ENCODE measurements at places on chromosomes 7 and 10.

- peak; percentile 68 for ATAC-seq
Measured at GRCh38 chr10:47253651-47254375, 46.2 kb upstream of the GDF10 start.

DNA sequence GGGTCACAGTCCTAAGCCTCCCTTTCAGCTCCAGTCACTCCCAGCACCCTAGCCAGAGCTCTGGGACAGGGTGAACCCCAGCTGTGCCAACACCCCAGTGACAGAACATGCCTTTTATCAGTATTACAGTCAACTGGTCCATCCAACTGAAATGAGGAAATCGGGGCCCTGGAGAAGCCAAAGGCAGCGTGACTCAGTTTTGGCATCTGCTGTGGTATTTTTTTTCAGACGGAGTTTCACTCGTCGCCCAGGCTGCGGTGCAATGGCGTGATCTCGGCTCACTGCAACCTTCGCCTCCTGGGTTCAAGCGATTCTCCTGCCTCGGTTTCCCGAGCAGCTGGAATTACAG is 3.4 kb upstream of the CLDN15 start:
- ATAC-seq, result no peak

DNA sequence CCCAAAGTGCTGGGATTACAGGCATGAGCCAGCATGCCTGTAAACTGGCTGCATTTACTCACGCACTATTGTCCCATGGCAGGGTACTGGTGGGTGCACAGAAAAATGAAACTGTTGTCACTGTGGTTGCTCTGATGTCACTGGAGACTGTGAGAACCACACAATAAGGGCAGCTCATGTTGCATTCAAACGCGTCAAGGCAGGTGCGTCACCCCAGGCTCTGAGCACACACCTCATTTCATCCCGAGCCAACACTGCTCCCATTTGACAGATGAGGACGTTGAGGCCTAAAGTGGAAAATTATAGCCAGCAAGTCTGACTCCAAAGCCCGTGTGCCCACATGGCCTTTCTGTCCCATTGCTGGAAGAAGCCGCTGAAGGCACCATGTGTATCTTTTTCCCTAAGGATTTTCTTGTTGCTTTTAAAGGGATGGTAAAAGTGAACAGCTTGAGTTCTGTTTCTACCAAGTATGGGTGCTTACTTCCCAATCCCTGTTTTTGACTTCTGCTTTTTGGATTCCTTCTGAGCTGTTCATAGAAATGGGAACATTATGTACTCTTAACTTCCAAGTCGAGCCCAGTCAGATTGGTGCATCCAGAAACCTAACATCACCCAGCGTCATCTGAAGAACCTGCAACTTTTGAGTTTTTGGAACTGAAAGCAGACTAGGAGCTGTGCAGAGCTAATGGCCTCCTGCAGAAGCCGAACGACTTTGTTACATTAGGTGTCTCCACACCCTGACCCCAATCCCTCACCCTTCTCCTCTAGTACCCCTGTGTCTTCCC is 60.1 kb upstream of the CARD11 start:
- ATAC-seq, result no peak

DNA sequence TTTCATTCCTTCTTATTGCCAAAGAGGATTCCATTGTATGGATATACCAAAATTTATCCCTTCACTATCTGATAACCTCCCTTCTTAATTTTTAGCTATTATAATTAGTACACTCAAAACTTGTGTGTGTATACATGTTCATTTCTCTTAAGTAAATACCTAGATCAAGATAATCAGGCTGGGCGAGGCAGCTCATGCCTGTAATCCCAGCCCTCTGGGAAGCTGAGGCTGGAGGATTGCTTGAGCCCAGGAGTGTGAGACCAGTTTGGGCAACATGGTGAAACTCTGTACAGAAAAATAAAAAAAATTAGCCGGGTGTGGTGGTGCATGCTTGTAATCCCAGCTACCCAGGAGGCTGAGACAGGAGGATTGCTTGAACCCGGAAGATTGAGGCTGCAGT is 15.8 kb upstream of the ACHE start:
- ATAC-seq, result no peak

DNA sequence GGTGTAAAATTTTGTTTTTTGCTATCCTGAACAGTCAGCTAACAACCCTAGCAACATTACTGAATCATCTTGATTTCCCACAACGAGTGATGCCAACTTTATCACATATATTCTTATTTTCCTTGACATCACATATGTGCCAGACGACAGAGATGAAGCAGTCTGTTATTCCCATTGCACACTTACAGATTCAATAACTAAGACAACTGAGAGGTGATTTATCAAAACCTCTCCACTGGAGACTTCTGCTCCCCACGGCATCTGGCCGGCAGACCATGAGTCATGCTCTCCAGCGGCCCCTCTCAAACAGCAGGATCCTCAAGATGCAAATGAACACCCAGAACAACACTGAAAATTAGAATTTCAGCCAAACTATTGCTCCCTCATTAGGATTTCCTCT is 57.1 kb downstream of the AMPH start:
- ATAC-seq, result no peak

- ATAC-seq, result no peak
Measured at GRCh38 chr7:154881026-154881425, 121.9 kb downstream of the PAXIP1 start.

DNA sequence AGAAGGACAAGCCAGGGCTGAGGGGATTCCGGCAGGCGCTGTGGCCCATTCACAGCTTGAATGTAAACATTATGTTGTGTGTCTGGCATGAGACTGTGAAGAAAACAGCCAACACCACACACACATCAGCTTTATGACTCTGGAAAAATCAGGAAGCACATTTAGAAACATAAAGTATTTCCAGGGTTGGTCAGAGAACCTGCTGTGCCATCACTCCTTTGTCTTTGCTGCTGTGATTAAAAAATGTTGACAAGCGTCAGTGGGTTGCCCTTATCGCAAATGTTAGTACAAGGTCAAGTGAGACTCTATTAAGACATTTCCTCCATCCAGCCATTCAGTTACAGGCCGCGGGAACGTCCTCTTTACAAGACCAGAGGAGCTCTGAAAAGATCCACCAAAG is 95.4 kb downstream of the TAX1BP1 start:
- ATAC-seq, result no peak

DNA sequence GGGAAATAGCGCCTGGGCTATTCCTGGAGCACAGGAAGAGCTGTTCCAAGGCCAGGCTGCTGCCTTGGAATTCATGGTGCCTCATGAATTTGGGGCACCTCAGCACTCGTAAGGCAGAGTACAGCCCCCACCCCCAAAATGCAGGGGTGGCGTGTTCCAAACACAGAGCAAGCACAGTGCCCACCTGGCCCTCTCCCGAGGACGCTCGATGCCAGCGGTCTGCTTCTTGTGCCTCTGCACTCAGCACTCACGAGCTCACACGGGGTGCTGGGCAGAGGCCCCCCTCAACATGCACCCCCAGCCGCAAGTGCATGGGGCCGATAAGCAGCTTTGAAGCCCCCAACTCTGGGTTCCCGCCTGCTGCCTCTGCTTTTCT is 60.1 kb downstream of the ZRANB1 start:
- ATAC-seq, result no peak

DNA sequence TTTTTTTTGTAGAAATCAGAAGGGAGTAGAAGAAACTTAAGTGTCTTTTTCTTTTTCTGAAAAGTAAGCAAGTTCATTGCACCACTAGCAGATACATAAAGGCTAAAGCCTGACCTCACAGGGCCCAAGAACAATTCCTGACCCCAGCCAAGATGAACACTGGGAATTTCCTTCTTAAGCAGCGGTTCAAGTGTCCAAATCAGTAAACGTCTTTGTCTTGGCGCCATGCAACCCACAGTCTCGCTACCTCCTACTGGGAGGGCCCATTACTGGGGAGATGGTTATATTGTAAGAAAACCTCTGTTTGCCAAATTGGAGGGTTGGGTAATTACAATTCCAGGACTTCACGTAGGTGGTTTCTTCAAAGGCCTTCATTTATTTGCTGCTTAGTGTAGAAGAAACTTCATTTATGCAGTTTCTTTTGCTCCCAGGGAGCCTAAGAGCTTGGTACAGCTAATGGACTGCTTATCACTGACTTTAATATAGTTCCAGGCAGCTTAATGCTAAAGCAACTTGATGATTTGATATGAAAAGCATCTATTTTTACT is 58.3 kb upstream of the ADRB1 start:
- ATAC-seq, result no peak

DNA sequence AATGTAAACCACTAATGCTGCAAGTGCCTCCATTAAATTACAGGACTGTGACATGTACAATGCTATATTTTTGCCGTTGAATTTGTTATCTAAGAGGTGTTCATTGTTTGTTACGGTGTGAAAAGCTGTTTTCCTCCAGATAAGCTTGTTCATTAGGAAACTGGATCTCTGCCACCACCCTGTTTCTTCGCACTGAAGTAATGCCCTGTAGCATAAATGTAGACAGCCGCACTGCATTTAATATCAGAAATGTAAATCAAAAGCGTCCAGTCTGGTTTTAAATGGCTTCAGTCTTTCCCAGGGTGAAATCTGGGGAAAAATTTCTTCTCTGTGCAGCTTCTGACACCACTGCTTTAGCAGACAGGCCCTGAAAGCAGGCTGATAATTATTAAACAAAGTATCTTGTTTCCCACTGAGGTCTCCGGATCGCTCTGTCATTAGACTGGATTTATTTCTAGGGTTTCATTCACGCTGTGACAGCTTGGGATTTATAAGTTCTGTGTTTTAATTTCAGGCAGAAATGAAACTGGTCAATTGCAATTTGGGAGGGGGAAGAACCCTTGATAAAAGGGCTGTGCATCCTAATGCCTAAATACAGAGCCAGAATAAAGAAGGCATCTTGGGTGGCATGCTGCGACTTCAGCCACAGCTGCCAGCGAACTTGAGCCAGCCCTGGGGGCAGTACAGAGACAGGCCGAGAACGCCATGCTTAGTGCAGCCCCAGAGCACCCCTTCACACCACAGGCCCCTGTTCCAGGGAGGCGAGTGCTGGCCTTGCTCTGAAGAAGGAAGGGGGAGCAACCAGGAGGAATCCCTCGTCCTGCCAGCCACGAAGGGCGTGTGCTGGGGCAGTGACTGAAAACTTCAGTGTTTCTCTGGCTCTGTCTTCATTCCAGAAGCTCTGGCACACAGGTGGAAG is 547.7 kb upstream of the GALNT17 start:
- ATAC-seq, result no peak

DNA sequence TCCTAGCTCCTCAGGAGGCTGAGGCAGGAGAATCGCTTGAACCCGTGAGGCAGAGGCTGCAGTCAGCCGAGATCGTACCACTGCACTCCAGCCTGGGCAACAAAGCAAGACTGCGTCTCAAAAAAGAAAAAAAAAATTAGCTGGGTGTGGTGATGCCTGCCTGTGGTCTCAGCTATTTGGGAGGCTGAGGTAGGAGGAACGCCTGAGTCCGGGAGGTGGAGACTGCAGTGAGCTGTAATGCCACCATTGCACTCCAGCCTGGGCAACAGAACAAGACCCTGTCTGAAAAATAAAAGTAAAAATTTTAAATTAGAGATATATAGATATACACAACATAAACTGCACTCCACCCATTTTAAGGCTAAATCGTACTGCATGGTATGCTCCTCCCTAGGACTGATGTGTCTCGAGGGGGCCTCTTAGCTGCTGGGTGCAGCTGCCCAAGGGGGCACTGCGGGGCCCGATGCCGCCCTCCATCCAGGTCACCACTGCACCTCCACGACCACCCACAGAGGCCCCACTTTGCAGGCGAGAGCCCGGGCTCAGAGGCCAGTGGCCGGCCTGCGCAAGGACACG is 40.9 kb upstream of the FOXK1 start:
- ATAC-seq, result no peak

DNA sequence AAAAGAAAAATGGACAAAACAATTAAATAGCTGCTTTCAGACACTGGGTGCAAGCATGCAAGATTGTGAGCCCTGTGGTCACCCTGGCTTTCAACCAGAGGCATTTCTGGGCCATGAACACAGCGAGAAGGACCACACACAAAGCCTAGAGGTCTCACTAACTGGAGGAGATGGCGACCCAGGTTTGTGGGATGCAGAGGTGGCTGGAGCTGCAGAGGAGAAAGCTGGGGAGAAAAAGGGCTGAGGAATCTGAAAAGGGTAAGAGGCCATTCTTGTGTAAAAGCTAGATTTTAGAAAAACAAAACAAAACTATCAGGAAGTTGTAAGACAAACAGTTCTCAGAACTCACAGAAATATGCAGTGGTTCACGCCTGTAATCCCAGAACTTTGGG is 30.1 kb upstream of the PTPRN2 start:
- no peak for ATAC-seq

- ATAC-seq, result no peak
Measured at GRCh38 chr7:40097728-40098127, 36.7 kb downstream of the MPLKIP start.

- ATAC-seq, result no peak
Measured at GRCh38 chr10:63653747-63654146, 132.5 kb downstream of the REEP3 start.

DNA sequence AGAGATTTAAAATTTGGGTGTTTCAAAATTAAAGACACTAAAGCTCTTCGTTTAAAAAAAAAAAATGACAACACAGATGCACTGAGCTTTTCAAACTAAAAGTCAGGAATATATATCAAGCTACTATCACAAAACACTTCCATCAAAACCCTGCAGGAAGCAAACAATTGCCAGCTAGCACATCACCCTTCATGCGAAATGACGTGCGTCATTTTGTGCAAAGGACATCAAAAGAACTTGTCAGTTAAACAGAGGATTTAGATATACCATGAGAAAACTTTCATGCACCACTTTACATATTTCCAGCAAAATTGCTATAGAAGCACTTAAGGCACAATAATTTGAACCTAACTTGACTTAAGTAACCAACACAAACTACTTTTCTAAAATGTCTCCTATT is 264.7 kb downstream of the GRM8 start:
- ATAC-seq, result no peak

DNA sequence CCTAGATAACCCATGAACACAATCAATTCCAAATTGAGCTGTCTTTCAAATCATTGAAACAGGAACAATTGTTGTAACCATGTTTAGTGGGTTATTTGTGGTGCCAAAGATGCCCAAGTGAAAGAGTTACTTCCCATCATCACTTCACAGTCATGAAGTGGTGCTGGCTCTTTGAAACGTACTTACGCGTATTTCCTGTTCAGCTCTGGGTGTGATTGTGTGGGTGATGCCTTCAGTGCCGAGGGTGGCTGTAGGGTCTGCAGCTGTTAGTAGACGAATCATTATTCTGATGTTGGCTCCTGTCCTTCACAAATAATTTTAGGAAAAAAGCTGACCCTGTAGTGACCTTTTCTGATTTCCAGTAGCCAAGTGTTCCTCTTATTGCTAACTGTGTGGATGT is 323.1 kb upstream of the KIAA1217 start:
- ATAC-seq, result no peak

DNA sequence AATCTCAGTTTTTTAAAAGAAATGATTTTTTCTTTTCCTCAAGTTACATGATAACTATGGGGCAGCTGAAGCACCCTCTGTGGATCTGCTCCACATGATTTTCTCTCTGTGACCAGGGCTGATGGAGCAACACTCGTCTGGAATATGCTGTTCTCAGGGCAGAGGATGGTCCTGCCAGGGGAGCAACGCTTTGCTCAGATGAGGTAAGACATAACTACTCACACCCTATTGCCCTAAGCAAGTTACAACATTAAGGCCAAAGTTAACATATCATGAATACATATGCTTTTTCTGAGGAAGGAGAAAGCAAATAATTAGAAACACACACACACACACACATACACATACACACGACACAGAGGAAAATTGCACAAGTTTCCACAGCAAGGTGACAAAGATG is 71.4 kb downstream of the CALCR start:
- peak; percentile 88 for ATAC-seq

All from motor neuron (in vitro differentiated cells).